ENCODE measurements at places on chromosomes 16 and 17.

- DNase-seq = no peak
Observed at GRCh38 chr17:72515291-72516065, 394.7 kb downstream of the SOX9 start.

GRCh38 chr16:71472051-71472450 lies 10.0 kb upstream of the ZNF23 start:
- DNase-seq = no peak

DNA sequence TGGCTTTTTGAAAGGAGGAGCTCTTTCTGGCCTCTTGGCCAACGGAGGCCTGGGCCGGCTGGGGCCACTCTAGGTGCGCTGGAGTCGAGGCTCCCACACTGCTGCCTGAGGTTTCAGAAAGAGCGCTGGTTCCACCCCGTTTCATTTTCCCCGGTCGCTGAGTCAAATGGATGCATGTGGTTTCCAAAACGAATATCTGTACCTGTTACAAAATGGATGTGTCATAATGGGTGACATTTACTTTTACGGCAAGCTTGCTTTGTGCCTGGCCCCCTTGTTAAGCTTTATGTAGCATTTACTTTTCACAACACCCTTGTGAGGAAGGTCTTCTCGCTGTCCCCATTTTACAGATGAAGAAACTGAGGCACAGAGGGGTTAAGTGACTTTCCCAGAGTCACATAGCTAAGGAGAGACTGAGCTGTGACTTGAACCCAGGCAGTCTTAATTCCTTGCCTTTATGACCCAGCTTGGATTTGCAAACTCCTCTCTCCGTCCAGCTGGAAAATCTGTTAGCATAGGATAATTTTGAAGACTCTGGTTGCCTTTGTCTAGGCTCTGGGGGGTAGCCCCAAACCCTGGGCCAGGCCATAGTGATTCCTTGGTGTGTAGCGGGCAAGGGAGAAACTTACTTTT lies 10.6 kb downstream of the KSR1 start:
- DNase-seq = no peak

- DNase-seq = no peak
Observed at GRCh38 chr16:66468321-66468965, 41.3 kb downstream of the BEAN1 start.

GRCh38 chr17:37133136-37133535 lies 184.4 kb downstream of the AATF start:
- no peak for DNase-seq

- no peak for DNase-seq
Observed at GRCh38 chr16:4323071-4323844, 7.4 kb downstream of the GLIS2 start.

DNA sequence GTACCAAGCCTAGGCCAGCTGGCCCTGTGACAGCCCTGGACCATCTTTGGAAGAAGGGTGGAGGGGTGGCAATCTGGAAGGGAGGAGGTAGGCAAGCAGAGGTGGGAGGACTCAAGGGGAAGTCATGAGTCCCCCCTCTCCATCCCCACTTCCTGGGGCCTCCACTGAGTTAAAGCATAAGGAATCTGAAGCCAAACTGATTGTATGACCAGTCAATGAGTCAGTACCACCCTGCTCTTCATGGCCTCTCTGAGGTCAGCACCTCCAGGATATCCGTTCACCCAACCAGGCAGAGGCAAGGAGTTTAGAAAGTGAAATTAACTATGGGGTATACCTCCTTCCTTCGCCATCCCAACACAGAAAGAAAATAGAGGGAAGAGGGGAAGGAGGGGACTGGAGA lies 272.7 kb downstream of the SOX9 start:
- no peak for DNase-seq
